ENCODE measurements at places on chromosomes 2 and 18. TPM values are rescaled to one million over a fixed set of nuclear protein-coding genes. Genes with fewer than 3 reads are reported as not detected.

COBLL1 gene
- 0.04 TPM for total RNA-seq

GMCL1 gene
- total RNA-seq: 22.8 TPM

SFTPB gene
- total RNA-seq: not detected

CFC1 gene
- not detected for total RNA-seq

IL1F10 gene
- not detected for total RNA-seq

ROCK2 gene
- total RNA-seq: 15.4 TPM

SH2D6 gene
- total RNA-seq: 2.5 TPM

LYG2 gene
- not detected for total RNA-seq

TSPYL6 gene
- not detected for total RNA-seq

PCARE gene
- not detected for total RNA-seq

GPR148 gene
- not detected for total RNA-seq

BMP10 gene
- not detected for total RNA-seq

HOXD11 gene
- not detected for total RNA-seq

FAM161A gene
- 10.3 TPM for total RNA-seq

DSG4 gene
- not detected for total RNA-seq

TUBA4B gene
- not detected for total RNA-seq

EPHA4 gene
- total RNA-seq: 5.2 TPM

INHBB gene
- not detected for total RNA-seq

SKOR2 gene
- total RNA-seq: not detected

ERBB4 gene
- total RNA-seq: not detected

GREB1 gene
- total RNA-seq: 1.2 TPM

ASB18 gene
- total RNA-seq: not detected

POTEF gene
- not detected for total RNA-seq

ELP2 gene
- total RNA-seq: 110 TPM

Data from activated naive CD4-positive, alpha-beta T cell treated with anti-CD3 and anti-CD28 coated beads, Interleukin-2, amount 50 U/mL, for 72 hours (primary cell).